ENCODE measurements at places on chromosomes 11 and 22.

DNA sequence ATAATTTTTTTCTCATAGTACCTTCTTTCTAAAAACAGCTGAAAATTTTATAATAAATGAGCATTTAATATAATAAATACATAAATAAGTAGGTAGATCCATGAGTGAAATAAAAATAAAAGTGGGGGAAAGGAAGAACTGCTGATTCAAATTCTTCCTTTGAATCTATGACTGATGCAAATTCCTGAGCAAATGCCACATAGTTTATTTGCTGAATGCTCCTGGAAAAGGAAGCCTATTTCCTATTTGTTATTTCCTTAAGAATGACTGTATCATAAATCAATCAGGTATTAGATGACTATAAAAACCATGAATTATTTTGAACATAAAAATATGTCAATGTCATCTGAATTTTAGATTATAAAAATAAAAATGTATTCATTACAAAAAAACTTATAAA is 16.6 kb downstream of the BTBD10 start:
- no peak for DNase-seq

DNA sequence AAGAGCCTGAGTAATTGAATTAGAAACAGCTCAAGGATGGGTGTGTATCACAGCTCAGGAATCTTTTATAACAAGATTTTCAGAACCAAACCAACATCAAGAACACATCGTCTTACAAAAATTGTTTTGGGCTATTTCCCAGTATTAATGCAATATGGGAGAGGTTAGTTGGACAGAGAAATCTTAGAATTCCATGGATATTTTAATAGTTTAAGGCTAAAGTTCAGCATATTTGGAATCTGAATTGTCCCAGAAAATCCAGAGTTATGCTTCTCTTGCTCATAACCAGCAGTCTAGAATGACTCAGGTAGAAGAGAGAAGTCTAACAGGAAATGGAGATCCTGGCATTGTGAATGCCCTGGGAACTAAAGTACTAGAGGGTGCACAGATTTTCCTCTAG is 74.6 kb downstream of the ADM start:
- DNase-seq: no peak

GRCh38 chr11:63589000-63589399 is 25.2 kb downstream of the PLAAT3 start:
- DNase-seq: no peak

- no peak for DNase-seq
Observed at GRCh38 chr22:25475257-25476022, 89.0 kb upstream of the GRK3 start.

GRCh38 chr11:75639762-75640181 is 29.1 kb downstream of the MAP6 start:
- no peak for DNase-seq

DNA sequence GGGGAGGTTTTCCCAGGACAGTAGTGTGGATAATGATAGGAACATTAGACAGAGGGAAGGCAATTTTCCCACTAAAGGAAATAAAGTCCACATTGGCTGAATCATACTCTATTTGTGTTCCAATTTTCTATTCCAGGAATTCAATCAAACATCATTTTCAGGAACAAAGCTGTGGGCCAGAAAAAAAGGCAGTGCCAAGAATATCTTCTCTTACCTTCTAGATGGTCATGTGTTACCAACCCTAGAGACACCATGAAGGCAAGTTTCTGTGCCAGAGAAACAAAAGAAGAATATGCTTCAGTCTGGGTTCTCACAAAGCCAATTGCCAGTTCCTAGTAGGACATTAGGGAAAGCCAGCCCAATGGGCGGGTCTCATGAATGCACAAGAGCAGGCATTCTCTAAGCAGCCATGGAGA is 27.5 kb downstream of the LARGE2 start:
- DNase-seq: no peak

All from stimulated activated CD8-positive, alpha-beta memory T cell treated with anti-CD3 and anti-CD28 coated beads, Interleukin-4, amount 100 ng/mL, for 1 hour (primary cell).